ENCODE measurements at places on chromosomes 13 and 19. TPM values are rescaled to one million over a fixed set of nuclear protein-coding genes. Genes with fewer than 3 reads are reported as not detected.

Gene HCST
- polyA plus RNA-seq: 0.76 TPM

Gene HIPK4
- 0.23 TPM for polyA plus RNA-seq

Gene ZNF415
- polyA plus RNA-seq: 1.9 TPM

Gene ZNF554
- 2.1 TPM for polyA plus RNA-seq

Gene KLK14
- polyA plus RNA-seq: 0.19 TPM

Gene ZNF813
- 0.78 TPM for polyA plus RNA-seq

Gene KIR2DL1
- polyA plus RNA-seq: not detected

Gene WDR88
- polyA plus RNA-seq: 0.03 TPM

Gene GRK1
- polyA plus RNA-seq: 0.12 TPM

Gene CYP2A7
- polyA plus RNA-seq: not detected

Gene NFIX
- polyA plus RNA-seq: 5.1 TPM

Gene CIC
- polyA plus RNA-seq: 8.6 TPM

Gene RASAL3
- 0.02 TPM for polyA plus RNA-seq

Gene NRTN
- 0.99 TPM for polyA plus RNA-seq

Gene OR7A5
- polyA plus RNA-seq: not detected

Gene APOC4
- not detected for polyA plus RNA-seq

Gene PSG6
- 0.05 TPM for polyA plus RNA-seq

Gene PNMA8A
- 10.2 TPM for polyA plus RNA-seq

Gene SOX1
- polyA plus RNA-seq: not detected

Gene C19orf67
- polyA plus RNA-seq: not detected

Gene GATAD2A
- 28.0 TPM for polyA plus RNA-seq

Gene ZGLP1
- polyA plus RNA-seq: 2.1 TPM

Gene ZIC2
- polyA plus RNA-seq: not detected

Gene HS6ST3
- under 0.01 TPM for polyA plus RNA-seq

Gene CEACAM4
- not detected for polyA plus RNA-seq

Gene SOHLH2
- 1.2 TPM for polyA plus RNA-seq

Gene FGF9
- polyA plus RNA-seq: not detected

Gene KRTDAP
- polyA plus RNA-seq: not detected
